ENCODE measurements at places on chromosomes 13 and 19.

GRCh38 chr13:61086087-61086486, 329.6 kb downstream of the PCDH20 start:
- DNase-seq, result no peak

GRCh38 chr19:43809762-43810696, 7.8 kb upstream of the LYPD5 start:
- DNase-seq, result no peak

DNA sequence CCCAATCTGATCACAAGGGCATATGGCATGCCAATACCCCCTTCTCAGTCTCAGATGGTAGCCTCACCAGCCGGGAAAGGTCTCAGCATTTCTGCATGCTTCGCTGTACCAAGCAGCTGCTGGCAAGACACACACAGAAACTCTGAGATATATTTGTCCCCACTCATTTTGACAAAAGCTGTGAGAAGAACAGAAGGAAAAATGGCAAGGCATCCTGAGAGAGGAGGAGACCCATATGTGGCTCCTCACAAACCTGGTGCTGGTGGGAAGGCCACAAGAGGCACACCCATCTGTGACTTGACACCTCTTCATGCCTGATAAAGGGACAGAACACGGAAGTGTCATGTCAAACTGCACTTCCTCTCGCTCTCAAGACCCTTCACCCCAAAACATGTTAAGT, 36.7 kb upstream of the DOCK9 start:
- DNase-seq, result no peak

- DNase-seq, result no peak
Observed at GRCh38 chr19:17538684-17539237, 16.7 kb upstream of the COLGALT1 start.

DNA sequence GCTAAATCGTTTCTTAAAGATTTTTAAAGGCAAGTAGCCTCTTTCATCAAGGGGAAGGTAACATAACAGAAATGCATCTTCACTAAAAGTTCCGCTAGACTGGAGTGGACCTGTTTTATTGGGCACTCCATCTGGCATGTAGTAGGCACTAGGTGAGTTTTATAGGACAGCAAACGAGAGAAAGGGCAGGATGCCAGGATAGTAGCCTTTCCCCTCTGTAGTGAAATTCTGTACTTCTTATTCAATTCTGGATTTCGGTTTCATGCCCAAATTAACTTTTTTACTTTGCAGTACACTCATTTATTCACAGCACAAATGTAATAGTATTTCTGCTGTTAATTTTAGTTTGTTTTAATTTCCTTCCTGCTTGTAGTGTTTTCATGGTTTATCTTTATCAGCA, 45.2 kb downstream of the GPR180 start:
- DNase-seq, result no peak
